ENCODE measurements at places on chromosomes 13 and 19. TPM values are rescaled to one million over a fixed set of nuclear protein-coding genes. Genes with fewer than 3 reads are reported as not detected.

DNA sequence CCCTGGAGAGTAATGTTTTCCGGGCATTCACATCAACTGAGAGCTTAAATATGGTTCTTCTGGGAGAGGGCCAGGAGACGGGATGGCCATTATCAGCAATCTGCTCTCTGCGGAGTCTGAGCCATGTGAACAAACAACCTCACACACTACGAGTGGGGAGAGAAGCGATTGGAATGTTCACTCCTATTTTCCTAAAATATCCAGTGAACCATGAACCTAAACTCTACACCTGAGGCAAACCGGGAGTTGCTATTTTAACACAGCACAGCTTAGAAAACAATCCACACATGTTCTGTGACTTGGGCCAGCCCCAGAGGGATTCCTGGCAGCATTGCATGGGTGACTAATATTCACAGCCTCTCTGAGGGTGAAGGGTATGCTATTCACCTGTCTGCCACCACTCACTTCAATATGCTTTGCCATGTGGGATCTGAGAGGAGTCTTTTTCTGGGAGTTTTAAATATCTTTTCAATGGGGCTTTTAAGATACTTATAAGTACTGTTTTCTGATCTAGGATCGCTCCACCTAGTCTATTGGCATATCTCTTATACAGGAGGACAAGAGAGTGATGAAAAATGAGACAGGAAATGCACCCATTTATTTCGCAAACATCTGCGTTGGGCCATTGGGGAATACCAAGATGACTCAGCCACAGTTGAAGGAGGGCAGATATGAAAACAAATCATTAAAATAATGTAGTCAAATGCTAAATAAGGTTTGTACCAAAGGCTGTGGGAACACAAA lies 72.6 kb upstream of the SERP2 start:
- peak; percentile 86 for DNase-seq
- peaks cover 22% of the 10 kb centered on the region for H3K4me1 ChIP-seq
- H3K36me3 ChIP-seq, result no peaks in the 10 kb centered on the region
- no peak overlapping the region for H3K4me3 ChIP-seq

DNA sequence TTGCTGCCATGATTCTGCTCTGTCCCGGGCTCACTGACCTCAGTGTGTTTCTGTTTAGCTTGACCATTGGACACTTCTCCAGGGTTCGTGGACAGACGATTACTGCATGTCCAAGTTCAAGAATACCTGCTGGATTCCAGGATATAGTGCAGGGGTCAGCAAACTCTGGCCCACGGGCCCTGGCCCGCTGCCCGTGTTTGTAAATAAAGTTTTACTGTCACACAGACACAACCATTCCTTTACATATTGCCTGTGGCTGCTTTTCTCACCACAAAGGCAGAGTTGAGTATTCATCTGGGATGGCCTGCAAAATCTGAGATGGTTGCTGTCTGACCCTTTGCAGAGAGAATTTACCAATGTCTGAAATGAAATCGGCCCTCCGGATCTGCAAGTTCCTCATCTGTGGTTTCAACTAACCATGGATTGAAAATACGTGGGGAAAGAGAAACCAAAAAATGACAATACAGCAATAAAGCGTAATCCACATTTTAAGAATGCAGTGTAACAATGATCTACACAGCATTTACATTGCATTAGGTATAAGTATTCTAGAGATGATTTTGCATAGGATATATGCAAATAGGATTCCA lies 25.9 kb upstream of the F2RL3 start:
- no peak overlapping the region for H3K4me3 ChIP-seq
- DNase-seq, result no peak
- H3K27ac ChIP-seq, result no peak overlapping the region
- H3K36me3 ChIP-seq, result peaks cover 39% of the 10 kb centered on the region

GRCh38 chr13:40792284-40793051 lies 3.1 kb downstream of the SLC25A15 start:
- no peaks in the 10 kb centered on the region for H3K27me3 ChIP-seq
- DNase-seq, result no peak
- H3K36me3 ChIP-seq, result peaks cover 4% of the 10 kb centered on the region

DNA sequence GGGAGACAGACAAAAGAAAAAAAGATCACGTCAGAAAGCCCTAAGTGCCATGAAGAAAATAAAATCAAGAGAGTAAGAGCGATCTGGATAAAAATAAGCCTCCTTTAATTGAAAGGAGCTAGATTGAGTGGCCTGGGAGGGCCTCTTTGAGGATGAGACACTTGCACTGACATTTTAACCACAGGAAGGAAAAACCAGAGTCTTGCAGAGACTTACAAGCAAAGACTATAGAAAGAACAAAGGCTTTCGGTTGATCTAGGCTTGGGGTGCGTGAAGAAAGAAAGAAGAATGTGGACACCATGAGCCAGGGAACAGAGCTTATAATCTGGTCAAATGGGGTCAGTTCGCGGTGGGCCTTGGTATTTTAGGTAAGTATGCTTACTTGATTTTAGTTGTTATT lies 342.7 kb downstream of the COG6 start:
- no peak for DNase-seq
- H3K36me3 ChIP-seq, result no peaks in the 10 kb centered on the region
- no peaks in the 10 kb centered on the region for H3K27me3 ChIP-seq
- H3K4me3 ChIP-seq, result no peak overlapping the region

- no peaks in the 10 kb centered on the region for H3K36me3 ChIP-seq
- DNase-seq, result no peak
- H3K27ac ChIP-seq, result no peak overlapping the region
- H3K27me3 ChIP-seq, result no peaks in the 10 kb centered on the region
- H3K4me3 ChIP-seq, result no peak overlapping the region
Observed at GRCh38 chr13:40311356-40312101, 354.9 kb downstream of the FOXO1 start.

DNA sequence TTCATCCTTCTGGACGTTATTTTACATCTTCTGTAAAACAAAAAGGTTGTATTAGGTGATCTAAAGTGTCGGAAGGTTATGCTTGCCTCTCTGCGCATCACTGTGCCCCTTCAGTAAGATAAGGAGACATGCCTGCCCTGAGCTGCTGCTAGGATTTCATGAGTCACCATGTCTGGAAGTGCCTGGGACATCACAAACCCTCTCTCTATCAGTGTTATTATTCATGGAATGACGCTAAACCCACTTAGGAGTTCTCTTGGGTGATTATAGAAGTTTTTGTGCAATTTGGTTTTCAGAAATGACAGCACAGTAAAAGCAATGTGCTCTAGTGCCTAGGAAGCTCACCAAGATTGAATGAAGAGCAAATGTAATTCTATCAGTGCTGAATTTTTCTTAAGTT lies 617.7 kb downstream of the DCT start:
- no peaks in the 10 kb centered on the region for H3K36me3 ChIP-seq
- H3K27ac ChIP-seq, result no peak overlapping the region
- peak; percentile 88 for DNase-seq
- H3K27me3 ChIP-seq, result no peaks in the 10 kb centered on the region
- H3K4me1 ChIP-seq, result peaks cover 4% of the 10 kb centered on the region
- H3K4me3 ChIP-seq, result no peak overlapping the region

GRCh38 chr19:18160493-18160970 lies 7.6 kb downstream of the PIK3R2 start:
- no peak overlapping the region for H3K27ac ChIP-seq
- H3K4me1 ChIP-seq, result no peaks in the 10 kb centered on the region
- DNase-seq, result no peak
- peaks cover 11% of the 10 kb centered on the region for H3K36me3 ChIP-seq
- H3K27me3 ChIP-seq, result no peaks in the 10 kb centered on the region
- no peak overlapping the region for H3K4me3 ChIP-seq

GRCh38 chr13:29105779-29106178 lies 285.6 kb downstream of the MTUS2 start:
- DNase-seq, result no peak
- no peaks in the 10 kb centered on the region for H3K4me1 ChIP-seq
- H3K4me3 ChIP-seq, result no peak overlapping the region
- no peak overlapping the region for H3K27ac ChIP-seq
- H3K36me3 ChIP-seq, result no peaks in the 10 kb centered on the region

DNA sequence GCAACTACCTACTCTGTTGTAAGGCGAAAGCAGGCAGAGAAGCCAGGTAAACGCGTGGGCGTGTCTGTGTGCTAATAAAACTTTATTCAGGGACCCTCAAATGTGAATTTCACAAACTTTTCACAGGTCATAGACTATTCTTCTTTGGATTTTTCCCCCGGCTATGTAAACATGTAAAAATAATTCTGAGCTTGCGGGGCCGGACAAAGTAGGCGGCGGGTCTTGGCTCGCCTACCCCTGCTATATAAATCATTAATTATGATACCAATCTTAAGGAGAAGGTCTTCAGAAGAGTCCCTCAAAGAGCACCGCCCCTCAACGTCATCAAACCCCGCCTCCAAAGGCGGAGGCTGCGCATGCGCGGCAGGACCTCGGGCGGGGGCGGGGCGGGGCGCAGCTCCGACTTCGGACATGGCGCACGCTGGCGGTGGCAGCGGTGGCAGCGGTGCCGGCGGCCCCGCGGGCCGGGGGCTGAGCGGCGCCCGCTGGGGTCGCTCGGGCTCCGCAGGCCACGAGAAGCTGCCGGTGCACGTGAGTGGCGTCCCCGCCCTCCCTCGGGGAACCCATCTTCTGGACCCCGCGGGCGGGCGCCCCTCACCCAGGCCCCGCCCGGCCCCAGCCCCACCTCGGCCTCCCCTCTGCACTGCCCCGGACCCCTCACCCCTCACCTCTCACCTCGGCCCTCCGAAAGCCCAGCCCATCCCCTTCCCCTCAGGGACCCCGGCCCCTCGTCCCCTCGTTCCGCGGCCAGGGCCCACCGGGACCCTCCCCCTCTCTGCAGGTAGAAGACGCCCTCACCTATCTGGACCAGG lies at the start of gene SIN3B:
Gene SIN3B, plus strand, starts transcription at position 389 of the 812 bp plus-strand sequence. Its CDS starts 23 bp downstream, at position 412.
- H3K27ac ChIP-seq, result no peak within 1 kb of the TSS
- H3K36me3 ChIP-seq, result peaks cover 19% of the 10 kb centered on the region
- DNase-seq, result peak; percentile 92
- peaks cover 2% of the 10 kb centered on the region for H3K4me1 ChIP-seq
- H3K4me3 ChIP-seq, result peak within 1 kb of the TSS; percentile 81

- no peaks in the 10 kb centered on the region for H3K4me1 ChIP-seq
- H3K36me3 ChIP-seq, result no peaks in the 10 kb centered on the region
- H3K27ac ChIP-seq, result no peak overlapping the region
- DNase-seq, result no peak
- no peak overlapping the region for H3K4me3 ChIP-seq
Observed at GRCh38 chr13:94267581-94268366, 211.7 kb downstream of the DCT start.

DNA sequence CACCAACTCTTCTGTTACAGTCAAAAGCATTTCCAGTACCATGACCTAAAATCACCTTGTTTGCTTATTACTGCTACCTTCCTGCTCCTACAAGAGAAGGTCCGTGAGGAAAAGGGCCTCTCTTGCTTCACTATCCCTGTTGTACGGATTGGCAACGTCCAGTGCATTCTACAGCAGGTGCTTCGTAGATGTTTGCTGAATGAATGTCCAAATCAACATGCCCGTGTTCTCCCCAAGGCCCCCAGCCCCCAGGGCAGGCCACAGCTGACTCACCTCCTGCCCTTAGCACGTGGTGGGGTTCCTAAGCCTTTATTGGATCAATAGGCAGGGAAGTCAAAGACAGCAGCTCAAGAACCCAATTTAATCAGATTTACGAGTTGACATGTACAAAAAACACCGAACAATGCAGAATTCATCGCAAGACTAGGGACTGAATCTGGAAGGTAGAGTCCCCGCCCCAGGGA lies 5.5 kb upstream of the NAPA start:
- no peaks in the 10 kb centered on the region for H3K27me3 ChIP-seq
- H3K4me1 ChIP-seq, result no peaks in the 10 kb centered on the region
- H3K4me3 ChIP-seq, result no peak overlapping the region
- peak overlapping the region; percentile 30 for H3K27ac ChIP-seq

GRCh38 chr13:21061029-21061763 lies at the start of gene LATS2:
TSS of gene LATS2 (minus strand) at chr13:21061586. CDS start at chr13:21046026, 15,560 bp downstream.
- no peaks in the 10 kb centered on the region for H3K4me1 ChIP-seq
- peak within 1 kb of the TSS; percentile 91 for H3K4me3 ChIP-seq
- peak; percentile 98 for DNase-seq
- H3K27me3 ChIP-seq, result no peaks in the 10 kb centered on the region
- H3K27ac ChIP-seq, result peak within 1 kb of the TSS; percentile 100

DNA sequence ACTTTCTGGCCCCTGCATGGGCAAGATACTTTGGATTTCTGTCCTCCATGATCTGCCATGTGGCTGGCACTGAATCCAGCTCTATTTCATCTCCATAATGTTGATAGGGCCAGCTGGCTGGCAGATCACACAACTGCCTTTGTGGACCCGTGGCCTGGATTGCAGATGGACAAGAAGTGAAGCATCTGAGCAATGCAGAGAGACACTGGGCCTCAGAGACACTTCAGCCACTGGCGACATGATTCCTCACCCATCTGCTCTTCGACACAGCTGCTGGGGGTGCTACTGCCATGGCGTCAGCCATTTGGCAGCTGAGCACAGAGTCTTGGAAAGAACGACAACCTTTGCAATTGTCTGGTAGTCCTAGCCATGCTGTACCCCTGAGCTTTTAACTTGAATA lies 79.5 kb upstream of the MYO16 start:
- H3K4me3 ChIP-seq, result no peak overlapping the region
- H3K4me1 ChIP-seq, result no peaks in the 10 kb centered on the region
- no peak overlapping the region for H3K27ac ChIP-seq
- DNase-seq, result no peak

GRCh38 chr13:43767341-43767931 lies 19.3 kb downstream of the ENOX1 start:
- H3K27me3 ChIP-seq, result peaks cover 6% of the 10 kb centered on the region
- DNase-seq, result peak; percentile 62
- H3K4me3 ChIP-seq, result no peak overlapping the region

DNA sequence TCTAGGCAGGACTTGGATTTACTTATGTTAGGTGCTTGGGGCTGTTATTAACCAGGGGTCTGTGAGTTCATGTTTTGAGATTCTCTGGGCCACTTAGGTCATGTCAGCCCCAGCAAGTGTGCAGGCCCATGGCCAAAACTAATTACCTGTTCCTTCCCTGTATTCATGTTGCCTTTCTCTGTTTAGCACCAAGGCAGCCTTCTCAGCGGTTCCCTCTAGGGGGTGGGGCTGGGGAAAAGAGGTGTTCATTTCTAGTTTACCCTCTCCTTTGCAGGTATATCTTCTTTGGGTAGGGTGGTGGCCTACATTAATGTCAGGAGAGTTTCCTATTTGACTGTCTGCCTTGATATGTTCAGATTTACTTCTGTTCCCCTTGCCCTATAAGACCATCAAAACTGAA lies 61.7 kb downstream of the PDS5B start:
- H3K27me3 ChIP-seq, result no peaks in the 10 kb centered on the region
- H3K27ac ChIP-seq, result peak overlapping the region; percentile 22
- H3K4me3 ChIP-seq, result no peak overlapping the region
- no peaks in the 10 kb centered on the region for H3K36me3 ChIP-seq

GRCh38 chr19:57900311-57900710 lies 11.5 kb upstream of the ZNF814 start:
- no peaks in the 10 kb centered on the region for H3K27me3 ChIP-seq
- no peak overlapping the region for H3K4me3 ChIP-seq
- no peak for DNase-seq
- H3K27ac ChIP-seq, result no peak overlapping the region

The KLF5 gene
- total RNA-seq, result 0.33 TPM

The JAK3 gene
- total RNA-seq, result 3.2 TPM

The CCNA1 gene
- total RNA-seq, result not detected

The CALR3 gene
- total RNA-seq, result not detected

The ACTMAP gene
- total RNA-seq, result 7.6 TPM

The ZFR2 gene
- 18.8 TPM for total RNA-seq
